Dermis blood vessel endothelial cell (primary cell): ENCODE measurements at places on chromosomes 4 and X.

DNA sequence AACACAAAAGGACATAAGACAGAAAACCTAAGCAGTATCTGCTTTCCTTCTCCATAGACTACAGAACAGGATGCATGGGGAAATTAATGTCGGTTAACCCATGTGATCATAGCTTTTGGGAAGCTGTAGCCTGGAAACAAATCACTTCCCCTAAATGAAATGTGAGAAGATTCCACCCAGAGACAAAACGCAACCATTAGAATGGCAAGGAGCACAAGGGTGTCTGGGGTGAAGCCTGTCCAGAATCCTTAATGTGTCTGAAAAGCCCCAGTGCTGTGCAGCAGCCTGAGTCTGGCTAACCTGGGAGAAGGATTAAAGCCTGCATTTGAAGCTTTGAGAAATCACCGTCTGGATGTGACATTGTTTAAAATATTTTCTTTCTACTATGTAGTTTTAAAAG, 213.3 kb downstream of the ANKRD50 start:
- DNase-seq: peak; percentile 23

DNA sequence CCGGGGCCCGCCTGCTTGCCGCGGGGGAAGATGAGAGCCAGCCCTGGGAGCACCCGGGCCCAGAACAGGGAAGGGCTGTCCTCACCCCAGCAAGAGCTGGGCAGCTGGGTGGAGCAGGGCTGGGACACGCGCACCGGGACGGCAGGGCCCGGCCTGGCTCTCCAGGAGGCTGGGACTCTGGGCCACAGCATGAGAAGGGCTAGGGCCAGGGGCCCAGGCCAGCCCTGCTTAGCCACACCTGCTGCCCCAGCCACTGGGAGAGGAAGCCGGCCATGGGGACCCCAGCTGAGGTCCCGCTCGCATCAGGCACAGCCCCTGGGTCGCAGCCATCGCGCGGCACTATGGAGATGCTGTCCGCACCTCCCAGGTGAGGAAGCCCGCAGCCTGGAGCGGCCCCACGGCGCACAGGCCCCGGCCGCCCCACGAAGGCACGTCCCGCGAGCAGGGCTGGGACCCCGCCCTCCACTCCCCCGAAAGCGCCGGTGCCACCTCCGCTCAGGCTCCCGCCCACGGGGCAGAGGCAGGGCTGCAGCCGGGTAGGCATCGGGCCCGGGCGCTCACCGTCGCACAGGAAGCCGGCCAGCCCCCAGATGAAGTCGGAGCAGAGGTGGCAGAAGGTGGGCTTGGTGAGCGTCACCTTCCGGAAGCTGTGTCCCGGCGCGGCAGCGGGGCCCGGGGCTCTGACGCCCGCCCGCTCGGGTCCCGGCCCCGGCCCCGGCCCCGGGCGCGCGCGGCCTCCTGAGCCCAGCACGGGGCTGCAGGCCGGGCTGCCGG, 531 bp downstream of the DGKQ start:
- DNase-seq: peak; percentile 39

DNA sequence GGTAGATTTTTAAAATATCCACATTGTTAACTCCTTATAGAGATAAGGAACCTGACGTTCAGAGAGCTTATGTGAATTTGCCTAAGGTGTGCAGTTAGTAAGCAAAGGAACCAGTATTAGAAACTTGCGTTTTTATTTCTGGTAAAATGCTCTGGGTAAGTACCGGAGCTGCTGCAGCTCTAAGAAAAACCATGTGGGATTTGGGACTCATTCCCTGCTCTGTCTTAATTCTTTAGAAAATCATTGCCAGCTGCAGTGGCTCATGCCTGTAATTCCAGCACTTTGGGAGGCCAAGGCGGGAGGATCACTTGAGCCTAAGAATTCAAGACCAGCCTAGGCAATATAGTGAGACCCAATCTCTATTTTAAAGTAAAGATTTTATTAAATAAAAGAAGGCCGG, 5.8 kb downstream of the CCKAR start:
- DNase-seq: no peak

DNA sequence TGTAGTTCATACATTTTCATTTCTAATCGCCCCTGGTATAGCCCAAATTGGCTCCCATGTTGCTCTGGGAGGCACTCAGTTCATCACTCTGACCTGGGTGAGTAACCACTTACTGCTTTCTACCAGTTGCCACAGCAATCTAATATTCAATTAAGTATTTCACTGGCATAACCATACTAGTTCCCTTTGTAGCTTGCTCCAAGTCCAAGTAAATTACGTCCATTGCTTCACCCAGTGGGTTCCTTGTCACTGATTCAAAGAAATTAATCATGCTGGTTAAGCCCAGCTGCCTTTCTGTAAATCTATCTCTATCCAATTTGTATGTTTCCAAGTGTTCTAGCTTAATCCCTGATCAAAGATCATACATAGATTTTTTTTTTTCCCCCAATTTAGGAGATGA, 92.0 kb upstream of the CBR4 start:
- no peak for DNase-seq

DNA sequence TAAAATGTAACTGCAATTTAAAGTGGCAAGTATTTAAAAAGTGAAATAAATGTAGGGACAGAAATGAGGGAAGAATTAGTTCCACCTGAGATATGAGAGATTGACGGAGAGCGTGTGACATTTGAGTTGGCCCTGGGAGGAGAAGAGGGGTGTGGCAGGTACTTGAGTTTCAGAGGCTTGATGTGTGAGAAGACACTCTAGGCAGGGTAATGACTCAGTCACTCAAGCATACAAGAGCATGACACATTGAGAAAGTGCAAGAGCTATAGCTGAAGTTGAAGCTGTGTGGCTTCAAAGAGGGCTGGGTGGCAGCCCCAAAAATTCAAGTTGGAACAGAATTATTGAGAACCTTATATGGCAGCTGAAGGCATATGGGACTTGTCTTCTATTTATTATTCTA, 420.5 kb downstream of the SLITRK2 start:
- DNase-seq: no peak

DNA sequence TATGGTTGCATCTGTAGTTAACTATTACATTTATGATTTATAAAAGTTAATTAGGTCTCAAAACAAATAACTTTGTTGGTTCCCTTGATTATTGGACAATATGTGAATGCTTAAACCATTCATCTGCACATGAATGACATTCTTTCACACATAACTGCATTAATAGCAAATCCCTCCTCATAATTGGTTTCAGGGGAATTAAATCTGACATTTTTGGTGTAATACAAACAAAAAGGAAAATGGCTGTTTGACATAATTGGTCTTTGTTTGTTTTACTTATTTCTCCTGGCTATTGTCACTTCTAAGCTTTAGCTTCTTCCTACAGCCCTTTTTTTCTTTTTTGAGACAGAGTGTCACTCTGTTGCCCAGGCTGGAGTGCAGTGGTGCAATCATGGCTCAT, 71.9 kb downstream of the TBC1D9 start:
- DNase-seq: no peak

GRCh38 chrX:63993936-63994335, 208.9 kb upstream of the ARHGEF9 start:
- DNase-seq: no peak

GRCh38 chr4:54065282-54066087, 1.1 kb upstream of the CHIC2 start:
- peak; percentile 59 for DNase-seq

GRCh38 chrX:24081661-24082154, 27.0 kb downstream of the EIF2S3 start:
- DNase-seq: peak; percentile 76

DNA sequence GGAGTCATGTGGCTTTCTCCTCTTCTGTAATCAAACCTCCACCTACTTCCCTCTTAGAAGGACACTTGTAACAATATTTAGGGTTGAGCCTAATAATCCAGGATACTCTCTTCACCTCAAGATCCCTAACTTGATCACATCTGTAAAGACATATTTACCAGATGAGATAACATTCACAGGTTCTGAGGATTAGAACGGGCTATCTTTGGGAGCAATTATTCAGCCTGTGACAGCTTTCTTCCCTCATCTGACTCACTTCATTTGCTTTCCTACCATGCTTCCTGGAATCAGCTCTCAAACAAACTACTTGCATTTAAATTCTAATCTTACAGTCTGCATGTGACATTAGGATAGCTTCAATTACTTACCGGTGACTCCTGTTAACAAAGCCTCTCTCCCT, 133.5 kb upstream of the NDST3 start:
- DNase-seq: no peak

DNA sequence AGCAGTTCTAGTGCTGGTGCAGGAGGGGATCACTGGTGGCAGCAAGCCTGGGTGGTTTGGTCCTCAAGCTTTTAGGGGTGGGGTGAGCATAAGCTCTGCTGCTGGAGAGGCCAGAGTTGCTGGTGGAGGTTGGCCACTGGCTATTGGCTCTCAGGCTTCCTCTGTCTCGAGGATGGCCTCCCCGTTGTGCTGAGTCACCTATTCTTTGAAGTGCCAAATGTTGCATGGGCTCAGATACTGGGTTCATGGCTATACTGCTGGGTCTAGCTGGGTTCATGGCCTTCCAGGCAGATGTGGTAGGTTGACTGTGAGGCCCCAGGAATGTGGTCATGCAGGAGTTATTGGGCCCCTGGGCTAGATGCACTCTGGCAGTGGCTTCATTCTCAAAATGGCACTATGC, 466.3 kb downstream of the NAF1 start:
- DNase-seq: no peak

GRCh38 chrX:77431227-77431626, 16.0 kb upstream of the FGF16 start:
- no peak for DNase-seq

DNA sequence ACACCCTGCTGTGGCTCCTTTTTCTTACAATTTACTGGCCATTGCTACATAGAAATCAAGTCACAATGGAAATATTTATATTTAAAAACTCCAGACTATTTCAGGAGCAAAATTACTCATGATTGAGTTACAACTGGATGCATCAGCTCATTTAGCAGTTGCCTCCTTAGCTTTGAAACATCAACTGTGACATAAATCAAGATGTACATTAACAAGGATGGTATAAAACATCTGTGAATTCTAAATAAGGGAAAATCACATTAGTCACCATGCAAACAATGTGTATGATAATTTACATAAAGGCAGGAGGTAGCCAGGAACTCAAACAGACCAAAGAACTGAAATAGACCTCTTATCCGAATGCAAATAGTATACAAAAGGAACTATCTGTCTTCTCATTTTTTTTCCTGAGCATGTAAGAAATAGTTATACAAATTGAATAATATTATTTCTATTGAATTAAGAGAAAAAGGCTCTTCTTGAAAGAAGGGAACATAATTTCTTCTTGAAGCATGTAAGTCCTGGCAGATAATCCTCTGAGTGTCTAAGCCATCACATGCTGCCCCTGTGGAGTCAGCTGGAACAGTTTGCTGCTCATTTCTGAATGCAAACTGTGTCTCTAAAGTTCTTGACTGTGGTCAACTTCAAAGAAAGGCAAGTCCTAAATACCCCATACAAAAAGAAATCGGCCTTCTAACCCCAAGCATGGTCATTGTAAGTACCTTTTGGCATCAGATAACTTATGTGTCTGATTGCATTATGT, 151.2 kb downstream of the NAA11 start:
- DNase-seq: no peak

- DNase-seq: no peak
These were observed 179.7 kb upstream of the NDP start for GRCh38 chrX:44152852-44153251.

DNA sequence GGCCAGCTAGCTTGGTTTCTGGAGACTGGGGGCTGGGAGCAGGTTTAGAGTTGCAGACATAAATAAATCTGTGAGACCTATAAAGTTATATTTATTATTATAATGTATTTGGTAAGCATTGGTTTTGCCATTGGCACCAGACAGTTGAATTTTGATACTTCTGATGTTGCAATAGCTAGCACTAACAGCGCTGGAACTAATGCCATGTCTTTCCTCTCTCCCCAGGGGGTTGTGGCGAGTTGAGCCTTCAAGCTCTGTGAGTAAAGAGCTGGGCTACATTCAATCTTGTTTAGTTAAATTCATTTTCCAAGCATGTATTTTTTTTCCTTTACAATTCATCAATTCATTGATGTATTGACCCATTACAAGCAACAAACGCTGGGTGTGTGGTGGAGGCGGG, 358.7 kb upstream of the NR3C2 start:
- DNase-seq: no peak

DNA sequence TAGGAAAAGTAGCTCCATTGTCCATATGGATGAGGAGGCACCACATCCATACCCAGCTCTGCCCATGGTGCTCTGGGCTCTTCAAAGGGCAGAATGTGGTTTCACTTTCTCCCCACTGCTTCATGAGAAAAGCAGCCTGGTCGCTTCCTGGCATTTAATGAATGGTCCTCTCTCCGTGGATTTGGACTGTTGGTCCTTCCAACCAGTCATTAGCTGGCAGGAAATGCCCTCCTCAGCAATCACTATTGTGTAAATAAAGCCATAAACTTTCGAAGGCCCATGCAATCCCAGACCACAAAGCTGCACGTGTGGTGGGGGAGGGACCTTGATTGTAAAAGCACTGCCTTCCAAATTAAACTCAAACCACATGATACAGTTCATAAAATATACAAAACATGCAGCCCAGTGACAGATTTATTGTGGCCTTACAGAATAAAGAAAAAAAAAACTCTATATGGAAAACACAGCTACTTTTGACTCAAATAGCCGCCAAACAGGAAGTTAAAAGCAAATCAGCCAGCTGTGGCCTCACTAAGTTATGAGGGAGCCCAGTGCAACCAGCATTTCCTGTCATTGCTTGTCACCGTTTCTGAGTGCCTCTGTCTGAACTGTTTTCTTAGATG, 8.1 kb downstream of the MBNL3 start:
- DNase-seq: peak; percentile 67

DNA sequence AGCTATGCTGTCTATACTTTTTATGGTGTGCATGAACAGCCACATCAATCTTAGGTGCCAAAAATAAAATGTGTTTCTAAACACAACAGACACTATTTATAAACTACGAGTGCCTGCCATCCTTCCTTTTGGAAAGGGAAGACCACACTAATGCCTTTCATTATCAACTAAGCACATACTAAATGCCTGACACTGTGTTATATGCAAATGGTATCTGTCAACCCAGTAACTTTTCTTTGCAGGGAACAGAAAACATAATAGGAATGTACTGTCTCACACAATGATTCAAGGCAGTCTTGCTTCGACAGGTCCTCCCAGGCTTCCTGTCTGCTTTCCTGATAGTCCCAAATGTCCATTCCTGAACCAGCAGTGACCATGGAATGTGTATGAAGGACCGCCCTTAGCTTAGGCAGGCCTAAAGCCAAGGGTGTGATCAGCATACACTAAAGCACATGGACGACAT, 43.8 kb downstream of the ADGRA3 start:
- DNase-seq: peak; percentile 2

DNA sequence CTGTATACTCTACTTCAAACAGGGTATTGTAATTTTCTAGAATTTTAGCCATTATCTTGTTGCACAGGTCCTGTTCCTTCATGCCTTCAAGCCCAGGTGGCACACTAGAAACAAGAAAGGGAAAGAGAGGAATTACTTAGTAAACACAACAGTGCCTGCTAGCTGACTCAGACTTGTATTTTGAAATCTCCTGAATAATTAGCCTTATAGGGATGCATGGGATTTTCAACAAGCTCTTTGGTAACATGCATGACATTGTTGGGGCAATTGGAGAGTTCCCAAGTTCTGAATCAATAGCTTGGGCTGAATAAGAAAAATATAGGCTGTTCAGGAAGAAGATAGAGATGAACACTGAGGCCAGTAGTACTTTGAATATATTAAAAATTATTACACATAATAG, 118.8 kb downstream of the FAM13A start:
- DNase-seq: no peak

- no peak for DNase-seq
These were observed 1.6 kb upstream of the CCDC149 start for GRCh38 chr4:24914460-24914859.

GRCh38 chr4:15104825-15105224, 102.5 kb downstream of the CPEB2 start:
- peak; percentile 1 for DNase-seq
